ENCODE measurements at places on chromosomes 2 and 18.
A peak's percentile ranks its signal among the peaks of the same experiment; 100 is the strongest.

- no peak for DNase-seq
These were observed 222.4 kb upstream of the APCDD1 start for GRCh38 chr18:10232062-10232461.

DNA sequence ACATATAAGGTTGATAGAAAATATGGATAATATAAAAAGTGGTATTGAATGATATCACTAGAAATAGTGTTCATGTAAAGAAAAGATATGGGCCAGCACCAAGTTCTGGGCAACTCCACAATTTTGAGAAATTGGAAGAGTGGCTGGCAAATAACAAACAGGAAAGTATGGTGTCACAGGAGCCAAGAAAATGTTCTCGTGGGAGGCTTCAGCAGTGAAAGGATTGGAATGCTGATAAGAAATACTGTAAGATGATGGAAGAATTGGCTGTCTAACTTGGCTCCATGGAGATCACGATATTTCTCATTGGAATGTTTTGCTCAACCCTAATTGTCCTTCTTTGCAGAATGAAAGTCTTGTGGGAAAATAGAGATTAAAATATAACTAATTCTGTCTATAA, 856.8 kb downstream of the DPP10 start:
- DNase-seq: no peak

DNA sequence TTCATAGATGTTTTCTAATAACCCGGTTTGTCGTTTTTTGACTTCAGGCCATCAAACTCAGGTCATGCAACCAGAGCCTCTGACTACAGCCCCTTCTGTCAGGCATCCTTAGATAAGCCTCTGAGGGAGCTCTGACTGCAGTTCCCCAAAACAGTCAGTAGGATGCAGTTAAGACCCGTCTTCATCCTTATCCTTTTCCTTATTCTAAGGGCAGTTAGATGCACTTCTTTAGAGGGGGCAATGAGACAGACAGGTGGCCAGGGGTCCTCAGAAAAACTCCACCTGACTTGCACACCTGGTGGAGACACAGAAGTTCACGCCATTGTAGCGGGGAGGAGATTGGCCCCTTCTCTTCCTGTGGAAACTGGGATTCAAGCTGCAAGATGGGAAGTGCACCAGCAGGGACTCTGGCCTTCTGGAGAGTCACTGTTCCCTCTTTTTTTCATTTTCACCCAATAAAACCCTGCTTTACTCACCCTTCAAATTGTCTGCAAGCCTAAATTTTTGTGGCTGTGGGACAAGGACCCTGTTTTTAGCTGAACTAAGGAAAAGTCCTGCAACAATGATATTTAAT, 104.8 kb upstream of the TFPI start:
- peak; percentile 13 for DNase-seq

GRCh38 chr2:52113338-52113737, 1081.4 kb upstream of the NRXN1 start:
- peak; percentile 77 for DNase-seq

DNA sequence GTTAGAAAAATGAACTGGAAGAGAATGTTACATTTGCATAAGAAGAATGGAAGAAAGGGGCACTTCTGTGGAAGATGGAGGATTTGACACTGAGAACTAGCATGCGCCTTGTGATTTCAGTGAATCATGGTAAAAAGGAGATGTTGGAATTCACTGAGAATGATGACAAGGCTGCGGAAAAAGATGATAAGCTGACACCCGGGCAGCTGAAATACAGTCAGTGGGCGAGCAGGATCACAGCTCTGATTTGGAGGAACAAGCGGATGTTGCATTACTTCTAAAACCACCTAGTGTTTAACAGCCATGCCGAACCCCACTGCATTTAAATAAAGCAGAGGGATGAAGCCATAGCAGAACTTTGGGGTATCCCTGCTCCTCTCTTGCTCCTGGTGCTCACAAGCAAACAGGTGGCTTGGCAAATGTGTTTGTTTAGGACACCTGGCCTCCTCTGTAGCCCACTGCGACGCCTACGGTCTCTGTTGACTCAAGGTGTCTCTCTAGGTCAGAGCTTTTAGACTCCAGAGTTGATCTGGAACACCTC, 134.9 kb downstream of the NDUFA10 start:
- no peak for DNase-seq

- no peak for DNase-seq
These were observed 47.6 kb downstream of the RPL37A start for GRCh38 chr2:216546241-216546640.
